ENCODE measurements at places on chromosomes 3 and 15.

GRCh38 chr15:76204916-76205460 lies 106.3 kb downstream of the ETFA start:
- DNase-seq, result no peak

DNA sequence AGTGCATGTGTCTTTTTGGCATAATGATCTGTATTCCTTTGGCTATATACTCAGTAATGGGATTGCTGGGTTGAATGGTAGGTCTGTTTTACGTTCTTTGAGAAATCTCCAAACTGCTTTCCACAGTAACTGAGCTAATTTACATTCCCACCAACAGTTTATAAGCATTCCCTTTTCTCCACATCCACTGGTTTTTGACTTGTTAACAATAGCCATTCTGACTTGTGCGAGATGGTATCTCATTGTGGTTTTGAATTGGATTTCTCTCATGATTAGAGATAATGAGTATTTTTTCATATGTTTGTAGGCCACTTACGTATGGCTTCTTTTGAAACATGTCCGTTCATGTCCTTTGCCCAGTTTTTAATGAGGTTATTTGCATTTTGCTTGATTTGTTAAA lies 117.7 kb downstream of the CHCHD4 start:
- DNase-seq, result no peak

DNA sequence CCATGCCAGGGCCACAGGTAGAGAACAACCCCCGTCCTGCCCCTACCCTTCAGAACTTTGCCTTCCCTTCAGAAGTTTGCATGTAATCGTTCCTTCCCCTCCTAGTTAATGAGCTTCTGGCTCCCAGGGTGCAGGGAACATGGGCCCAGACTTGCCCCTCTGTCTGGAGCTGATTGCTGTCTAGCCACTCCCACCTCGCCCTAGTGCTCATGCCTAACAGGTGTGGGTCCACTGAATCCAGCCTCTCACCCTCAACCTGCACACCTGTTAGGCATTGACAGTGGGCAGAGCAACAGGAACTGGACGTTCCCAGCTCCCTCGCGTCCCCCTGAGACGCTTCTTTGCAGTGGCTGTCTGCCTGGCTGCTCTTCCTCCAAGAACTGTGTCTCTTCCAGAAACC lies 40.3 kb downstream of the WNT5A start:
- DNase-seq, result no peak

DNA sequence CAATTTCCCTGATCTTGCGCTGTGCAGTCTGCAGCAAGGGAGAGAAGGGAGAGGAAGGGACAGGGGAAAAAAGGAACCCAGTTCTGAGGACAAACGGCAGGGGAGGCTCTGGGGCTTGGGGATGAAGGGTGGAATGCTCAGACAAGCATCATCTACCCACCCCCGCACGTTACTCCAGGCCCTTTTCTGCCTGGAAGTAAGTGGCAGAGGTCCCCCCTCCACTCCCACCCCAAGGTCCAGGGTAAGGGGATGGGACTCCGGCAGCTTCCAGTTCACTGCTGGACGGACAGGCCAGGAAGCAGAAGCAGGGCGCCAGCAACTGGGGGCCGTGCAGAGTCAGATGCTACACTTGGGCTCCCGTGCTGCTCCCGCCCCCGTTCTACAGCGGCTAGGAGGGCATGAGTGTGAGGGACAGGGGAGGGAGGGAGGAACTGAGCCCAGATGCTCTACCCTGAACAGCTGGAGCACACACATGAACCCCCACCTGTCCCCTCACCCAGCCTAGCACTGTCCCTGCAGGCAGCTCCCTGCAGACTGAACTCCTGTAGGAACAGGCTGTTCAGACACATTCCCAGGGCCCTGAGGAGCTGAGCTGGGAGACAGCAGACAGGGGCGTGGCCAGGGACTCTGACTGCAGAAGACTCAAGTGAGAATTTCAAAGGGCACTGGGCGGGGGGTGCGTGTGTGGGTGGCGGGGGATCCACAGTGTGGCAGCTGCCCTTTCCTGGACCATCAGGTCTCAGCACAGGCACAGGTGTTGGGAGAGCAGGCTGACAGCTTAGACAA lies 59.7 kb downstream of the SENP2 start:
- DNase-seq, result no peak

DNA sequence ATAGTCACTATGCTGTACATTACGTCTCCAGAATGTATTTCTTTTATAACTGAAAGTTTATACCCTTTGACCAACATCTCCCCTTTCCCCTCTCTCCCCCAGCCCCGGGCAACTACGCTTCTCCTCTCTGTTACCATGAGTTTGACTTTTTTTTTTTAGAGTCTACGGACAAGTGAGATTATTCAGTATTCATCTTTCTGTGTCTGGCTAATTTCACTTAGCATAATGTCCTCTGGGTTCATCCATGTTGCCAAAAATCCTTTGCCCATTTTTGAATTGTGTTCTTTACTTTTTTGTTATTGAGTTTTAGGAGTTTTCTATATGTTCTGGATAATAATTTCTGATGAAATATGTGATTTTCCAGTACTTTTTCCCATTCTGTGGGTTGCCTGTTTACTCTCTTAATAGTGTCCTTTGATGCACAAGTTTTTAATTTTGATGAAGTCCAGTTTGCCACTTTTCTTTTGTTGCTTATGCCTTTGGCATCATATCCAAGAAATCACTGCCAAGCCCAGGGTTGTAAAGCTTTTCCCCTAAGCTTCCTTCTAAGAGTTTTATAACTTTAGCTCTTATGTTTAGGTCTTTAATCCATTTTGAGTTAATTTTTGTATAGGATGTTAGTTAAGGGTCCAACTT lies 126.7 kb upstream of the NSMCE3 start:
- no peak for DNase-seq

GRCh38 chr3:123745184-123745855 lies 138.8 kb downstream of the MYLK start:
- DNase-seq, result no peak

- no peak for DNase-seq
Measured at GRCh38 chr3:11582191-11582968, 61.3 kb downstream of the VGLL4 start.

GRCh38 chr3:50648944-50649343 lies 25.8 kb upstream of the DOCK3 start:
- no peak for DNase-seq

DNA sequence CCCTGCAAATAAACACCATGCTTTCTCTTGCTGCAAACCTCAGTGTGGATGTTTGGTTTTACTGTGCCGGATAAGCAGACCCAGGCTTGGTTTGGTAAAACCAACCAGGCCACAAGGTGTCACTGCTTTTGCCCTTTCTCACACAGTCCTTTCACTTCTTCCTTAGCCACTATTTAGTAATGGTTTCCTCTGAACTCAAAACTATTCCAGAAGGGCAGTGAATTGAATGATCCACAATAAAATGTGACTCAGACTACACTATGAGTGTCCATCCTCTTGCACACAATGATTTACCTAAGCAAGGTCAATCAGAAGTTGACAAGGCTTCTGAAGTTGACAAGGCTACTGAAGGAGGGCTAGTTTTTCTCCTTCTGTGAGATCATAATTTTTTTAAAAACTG lies 552.4 kb upstream of the CCDC54 start:
- no peak for DNase-seq

DNA sequence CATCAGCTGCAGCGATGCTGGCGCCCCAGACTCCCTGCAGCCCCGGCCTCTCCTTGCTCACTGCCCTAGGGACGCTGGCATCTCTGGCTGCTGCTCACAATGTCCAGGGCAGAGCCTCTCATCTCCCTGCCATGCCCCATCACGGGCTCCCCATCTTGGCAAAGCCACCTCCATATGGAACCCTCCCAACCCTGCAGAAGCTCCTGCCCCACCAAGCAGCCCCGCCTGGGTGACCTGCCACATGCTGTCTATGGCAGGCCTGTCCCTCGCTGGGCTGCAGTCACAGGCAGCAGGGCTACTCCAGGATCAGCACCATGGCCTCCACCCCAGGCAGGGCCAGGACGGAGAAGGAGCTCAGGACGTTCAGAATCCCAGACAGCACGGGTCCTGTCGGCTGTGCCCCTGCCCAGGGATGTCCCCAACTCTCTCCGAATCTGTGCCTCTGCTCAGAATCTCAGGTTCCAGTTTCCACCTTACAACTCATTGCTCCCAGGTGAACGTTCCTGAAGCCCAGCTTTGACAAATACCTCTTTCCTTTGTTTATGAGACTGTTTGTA lies 58.4 kb downstream of the PLXNA1 start:
- no peak for DNase-seq

DNA sequence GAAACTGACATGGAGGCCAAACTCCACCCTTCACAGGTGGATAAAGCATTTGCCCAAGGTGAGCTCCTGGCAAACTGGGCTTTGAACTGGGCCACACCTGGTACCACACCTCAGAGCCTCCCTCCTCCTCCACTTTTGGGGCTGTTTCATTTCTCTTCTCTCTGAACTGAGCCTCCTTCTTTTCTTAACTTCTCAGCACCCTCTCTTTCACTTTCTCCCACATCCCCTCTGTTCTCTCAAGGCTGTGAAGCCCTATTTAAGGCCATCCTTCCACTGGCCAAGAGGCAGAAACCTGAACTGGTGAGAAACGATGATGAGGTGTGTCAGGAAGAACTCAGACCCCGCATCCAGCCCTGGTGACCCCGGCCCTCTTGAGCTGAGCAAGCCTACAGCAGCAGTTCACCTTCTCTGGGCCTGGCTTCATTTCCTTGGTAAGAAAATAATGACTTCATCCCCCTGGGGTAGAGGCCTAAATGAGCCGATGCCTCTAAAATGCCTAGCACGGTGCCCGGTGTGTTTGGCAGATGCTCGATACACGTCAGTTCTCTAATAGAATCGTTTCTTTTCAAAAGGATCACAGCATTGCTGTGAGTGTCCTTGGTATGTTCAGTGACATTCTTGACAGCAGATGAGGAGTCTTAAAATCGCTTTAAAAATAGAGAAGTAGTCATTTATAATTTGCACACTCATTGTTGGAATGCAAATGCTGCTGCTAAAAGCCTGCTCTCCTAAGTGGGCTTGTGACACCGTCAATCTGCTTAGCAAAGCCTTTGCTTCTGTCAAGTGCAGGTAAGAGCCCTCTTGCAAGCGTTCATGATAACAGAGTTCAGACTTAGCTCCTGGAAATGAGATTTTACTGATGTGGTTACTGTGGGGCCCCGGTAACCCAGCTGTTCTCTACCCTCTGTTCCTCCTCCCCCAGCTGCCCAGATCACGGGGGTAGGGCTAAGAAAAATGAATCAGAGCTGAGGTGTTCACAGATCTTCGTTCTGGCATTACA lies 97.7 kb upstream of the ATP2B2 start:
- peak; percentile 40 for DNase-seq

DNA sequence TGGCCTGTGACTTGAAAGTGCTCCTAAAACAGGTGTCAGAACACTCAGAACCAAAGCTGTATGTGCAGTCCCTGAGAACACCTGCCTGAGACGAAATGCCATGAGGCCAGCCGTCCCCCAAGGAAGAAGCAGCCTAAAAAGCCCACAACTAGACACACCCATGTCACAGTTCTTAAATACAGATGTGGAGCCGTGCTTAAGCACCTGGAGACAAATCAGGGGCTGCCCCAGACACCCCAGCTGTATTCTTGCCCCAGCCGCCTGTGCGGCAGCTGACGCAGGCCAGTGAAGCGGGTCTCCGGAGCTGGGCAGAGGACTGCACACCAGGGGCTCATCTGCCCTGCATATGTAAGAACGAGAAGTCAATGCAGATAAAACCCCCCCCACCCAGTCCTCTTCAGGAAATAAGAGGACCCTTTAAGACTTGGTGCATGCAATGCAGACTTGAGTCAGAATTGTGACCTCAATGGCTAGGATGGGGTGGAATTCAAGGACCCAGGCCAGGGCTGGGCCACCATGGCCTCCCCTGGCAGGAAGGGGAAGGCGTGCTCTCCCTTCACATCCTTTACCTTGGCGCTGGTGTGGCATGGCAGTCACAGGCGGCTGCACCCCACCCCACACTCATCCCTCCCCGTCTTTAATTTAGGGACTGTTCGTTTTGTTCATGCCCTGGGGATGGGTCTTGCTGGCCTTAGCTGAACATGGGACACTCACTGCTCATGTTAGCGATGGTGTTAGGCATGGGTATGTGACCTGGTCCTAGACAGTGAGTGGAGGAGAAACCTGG lies 27.7 kb upstream of the PLXNA1 start:
- no peak for DNase-seq

GRCh38 chr15:58344213-58345070 lies 87.3 kb upstream of the LIPC start:
- no peak for DNase-seq

GRCh38 chr3:119695480-119695879 lies 7.3 kb upstream of the CFAP91 start:
- no peak for DNase-seq

- DNase-seq, result no peak
Measured at GRCh38 chr3:155647206-155647605, 97.7 kb downstream of the PLCH1 start.

GRCh38 chr3:24683090-24683489 lies 188.4 kb upstream of the THRB start:
- DNase-seq, result no peak

DNA sequence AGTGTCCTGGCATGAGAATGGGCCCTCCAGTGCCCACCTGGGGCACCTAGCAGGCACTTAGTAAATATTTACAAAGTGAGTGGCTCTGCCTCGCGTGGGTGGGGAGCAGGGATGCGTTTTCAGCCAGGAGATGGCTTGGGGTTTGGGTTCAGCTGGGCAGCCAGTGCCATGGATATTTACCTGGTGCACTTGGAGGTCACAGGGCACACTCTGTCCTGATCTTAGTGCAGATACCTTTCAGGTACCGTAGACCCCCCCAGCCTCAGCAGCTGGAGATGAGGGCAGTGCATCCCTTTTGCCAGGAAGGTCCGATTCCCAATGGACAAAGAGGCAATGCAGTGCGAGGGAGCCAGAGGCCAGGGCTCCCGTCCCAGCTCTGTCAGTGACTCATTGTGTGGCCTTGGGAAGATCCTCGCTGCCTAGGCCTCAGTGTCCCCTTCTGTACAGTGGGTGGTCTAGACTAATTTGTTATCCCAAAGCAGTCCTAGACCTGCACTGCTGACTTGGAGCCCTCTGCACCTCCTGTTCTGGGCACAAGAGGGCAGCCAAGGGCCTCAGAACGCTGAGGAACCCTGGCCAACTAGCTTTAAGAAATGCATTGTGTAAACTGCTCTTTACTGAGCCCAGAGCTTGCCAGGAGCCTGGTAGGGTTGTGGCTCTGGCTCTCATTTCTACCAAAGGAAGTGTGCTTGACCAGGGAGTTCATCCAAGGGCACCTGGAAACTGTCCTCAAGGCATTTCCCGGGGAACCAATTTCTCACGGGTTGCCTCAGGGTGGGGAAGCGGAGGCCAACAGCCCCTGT lies 16.0 kb downstream of the HDAC11 start:
- peak; percentile 64 for DNase-seq

DNA sequence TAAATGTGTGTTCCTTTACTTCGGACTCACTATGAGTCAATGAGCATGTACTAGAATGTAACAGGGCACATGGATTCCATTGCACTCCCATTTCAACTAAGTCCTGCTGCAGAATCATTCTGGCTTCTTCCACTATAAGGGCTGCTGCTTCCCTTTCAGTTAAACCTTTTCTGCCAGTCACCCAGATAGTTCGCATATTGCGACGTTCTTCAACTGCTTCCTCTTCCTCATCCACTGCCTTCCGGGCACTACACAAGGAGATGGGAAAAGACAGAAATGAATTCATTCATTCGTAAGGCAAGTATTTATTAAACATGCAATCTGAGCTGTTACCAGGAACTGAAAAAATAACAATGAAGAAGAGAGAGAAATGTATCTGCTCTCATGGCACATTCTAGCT lies 55.6 kb downstream of the POLQ start:
- no peak for DNase-seq

GRCh38 chr3:20696388-20697150 lies 510.6 kb upstream of the SGO1 start:
- DNase-seq, result no peak

GRCh38 chr3:151225040-151225975 lies 22.3 kb upstream of the GPR171 start:
- DNase-seq, result no peak

Measured in activated CD4-positive, CD25-positive, alpha-beta regulatory T cell treated with anti-CD3 and anti-CD28 coated beads, Interleukin-2, amount 50 U/mL, for 72 hours (primary cell).